Stimulated activated CD4-positive, alpha-beta T cell treated with anti-CD3 and anti-CD28 coated beads, Interleukin-1b, Interleukin-23, amount 100 ng/mL, for 4 hours (primary cell): ENCODE measurements at places on chromosomes 16 and 17.

- DNase-seq: no peak
Observed at GRCh38 chr17:67082107-67082506, 37.8 kb downstream of the CACNG1 start.

- DNase-seq: no peak
Observed at GRCh38 chr17:28892024-28892423, 5.5 kb downstream of the FLOT2 start.

DNA sequence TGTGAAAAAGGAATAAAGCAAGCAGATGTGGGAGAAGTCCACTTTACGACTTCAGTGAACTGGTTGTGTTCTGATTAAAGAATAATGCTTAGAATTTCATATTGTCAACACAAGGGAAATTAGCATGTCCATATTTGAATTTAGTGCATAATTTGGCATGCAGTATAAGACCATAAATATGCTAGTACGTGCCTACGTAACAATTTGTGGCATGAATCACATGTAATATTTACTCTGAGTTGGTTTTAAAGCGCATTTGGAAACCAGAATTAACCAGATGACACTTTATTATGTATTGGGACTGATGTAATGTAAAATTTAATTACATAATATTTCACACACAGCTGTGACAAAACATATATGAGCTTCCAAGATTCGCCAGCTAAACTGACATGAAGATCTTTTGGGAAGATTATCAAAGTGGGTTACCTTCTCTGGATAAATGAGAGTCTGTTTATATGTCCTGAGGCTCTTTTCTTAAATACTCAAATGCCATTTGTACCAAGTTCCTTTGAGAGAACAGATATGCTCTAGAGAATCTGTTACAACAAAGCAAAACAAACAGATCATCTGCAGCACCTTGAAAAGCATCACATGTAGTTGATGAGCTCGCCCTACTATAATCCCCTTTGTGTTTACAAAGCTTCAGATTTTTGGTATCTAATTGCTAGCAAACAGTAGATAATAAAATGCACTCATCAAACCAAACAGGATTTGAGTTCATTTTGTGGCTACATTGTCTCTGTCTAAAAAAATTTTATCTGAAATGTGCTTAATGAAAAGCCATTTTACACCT is 1468.6 kb downstream of the CDH11 start:
- DNase-seq: no peak

- DNase-seq: no peak
Observed at GRCh38 chr16:89720551-89720812, 216 bp downstream of the VPS9D1 start.

DNA sequence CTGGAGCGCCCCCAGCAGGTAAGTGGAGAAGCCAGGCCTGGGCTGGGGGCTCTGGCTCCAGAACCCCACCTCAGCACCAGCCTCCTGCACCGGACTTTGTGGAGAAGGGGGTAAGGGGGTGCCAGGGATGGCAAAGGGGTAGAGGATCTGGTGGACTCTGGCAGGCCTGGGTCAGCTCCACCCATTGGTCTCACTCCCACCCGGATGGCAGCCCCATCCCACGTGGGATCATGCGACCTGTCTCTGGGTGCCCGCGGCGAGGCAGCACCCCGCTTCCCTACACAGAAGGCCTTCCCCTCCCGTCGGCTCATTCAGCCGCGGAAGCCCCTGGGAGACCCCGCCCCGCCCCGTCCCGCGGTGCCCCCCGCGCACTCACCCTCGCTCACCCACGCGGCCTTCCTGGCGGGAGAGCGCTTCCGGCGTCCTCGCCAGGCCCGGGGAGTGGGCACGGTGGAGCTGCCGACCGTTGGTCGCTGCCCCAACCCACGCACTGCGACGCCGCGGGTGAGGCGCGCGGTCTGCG is 498 bp upstream of the PLEKHG4 start:
- DNase-seq: peak; percentile 25

GRCh38 chr17:61260071-61260797 is 139.4 kb upstream of the TBX2 start:
- no peak for DNase-seq

- no peak for DNase-seq
Observed at GRCh38 chr17:7382901-7383300, 2.0 kb downstream of the TNK1 start.

DNA sequence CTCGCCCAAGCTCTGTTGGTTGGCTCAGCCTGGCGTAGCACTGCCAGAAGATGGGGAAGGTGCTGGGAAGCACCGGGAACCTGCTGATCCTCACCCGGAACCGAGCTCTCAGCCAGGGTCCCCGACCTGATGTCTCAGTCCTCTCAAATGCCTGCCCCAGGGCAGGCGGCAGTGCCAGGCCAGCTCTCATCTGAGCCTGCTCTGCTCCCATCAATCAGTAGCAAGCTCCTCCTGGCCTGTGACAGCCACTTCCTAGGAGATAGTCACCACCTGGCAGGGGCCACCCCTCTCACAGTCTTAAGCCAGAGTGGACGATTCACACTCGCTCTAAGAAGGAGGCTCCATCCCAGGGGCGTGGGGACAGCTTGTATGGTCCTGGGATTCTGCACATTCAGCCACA is 62.0 kb downstream of the ENGASE start:
- DNase-seq: no peak

- no peak for DNase-seq
Observed at GRCh38 chr17:9020824-9021157, 519 bp upstream of the NTN1 start.

DNA sequence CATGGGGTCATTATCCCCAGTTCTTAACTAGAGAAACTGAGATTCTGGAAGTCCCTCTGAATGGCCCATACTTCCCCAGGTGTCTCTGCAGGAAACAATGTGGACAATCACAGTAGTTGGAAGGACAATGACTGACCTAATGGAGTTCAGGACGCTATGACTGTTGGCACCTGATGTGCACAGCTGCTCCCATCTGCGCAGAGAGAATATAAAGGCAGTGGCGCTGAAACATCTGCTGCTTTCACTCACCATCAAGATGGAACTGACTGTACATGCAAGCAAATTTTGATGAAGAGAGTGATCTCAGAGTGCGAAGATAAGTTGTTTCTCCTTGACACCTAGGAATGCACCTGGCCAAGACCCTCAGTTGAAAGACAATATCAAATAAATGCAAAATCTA is 395.7 kb upstream of the ASIC2 start:
- DNase-seq: no peak

- no peak for DNase-seq
Observed at GRCh38 chr17:49990331-49990730, 4.7 kb downstream of the DLX3 start.

DNA sequence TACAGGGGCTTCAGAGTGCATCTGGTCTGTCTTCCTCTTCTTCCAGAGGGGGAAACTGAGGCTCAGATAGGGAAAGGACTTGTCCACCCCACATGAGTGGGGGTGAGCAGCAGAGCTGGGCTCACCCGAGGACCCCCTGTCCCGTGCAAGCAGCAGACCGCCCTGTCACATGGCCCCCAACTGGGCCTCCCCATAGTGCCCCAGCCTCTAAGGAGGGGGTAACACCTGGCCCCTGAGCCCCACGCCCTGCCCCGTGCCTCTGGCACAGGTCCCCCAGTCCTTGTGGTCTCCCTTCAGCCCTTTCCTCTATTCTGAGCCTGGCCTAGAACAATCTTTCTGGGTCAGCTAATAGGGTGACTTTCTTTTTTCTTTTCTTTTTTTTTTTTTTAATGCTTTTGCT is 6.5 kb upstream of the NECAB2 start:
- DNase-seq: no peak

GRCh38 chr17:40340880-40341807 is 23.4 kb downstream of the GJD3 start:
- peak; percentile 66 for DNase-seq

GRCh38 chr16:14668556-14669223 is 25.4 kb downstream of the PLA2G10 start:
- no peak for DNase-seq

DNA sequence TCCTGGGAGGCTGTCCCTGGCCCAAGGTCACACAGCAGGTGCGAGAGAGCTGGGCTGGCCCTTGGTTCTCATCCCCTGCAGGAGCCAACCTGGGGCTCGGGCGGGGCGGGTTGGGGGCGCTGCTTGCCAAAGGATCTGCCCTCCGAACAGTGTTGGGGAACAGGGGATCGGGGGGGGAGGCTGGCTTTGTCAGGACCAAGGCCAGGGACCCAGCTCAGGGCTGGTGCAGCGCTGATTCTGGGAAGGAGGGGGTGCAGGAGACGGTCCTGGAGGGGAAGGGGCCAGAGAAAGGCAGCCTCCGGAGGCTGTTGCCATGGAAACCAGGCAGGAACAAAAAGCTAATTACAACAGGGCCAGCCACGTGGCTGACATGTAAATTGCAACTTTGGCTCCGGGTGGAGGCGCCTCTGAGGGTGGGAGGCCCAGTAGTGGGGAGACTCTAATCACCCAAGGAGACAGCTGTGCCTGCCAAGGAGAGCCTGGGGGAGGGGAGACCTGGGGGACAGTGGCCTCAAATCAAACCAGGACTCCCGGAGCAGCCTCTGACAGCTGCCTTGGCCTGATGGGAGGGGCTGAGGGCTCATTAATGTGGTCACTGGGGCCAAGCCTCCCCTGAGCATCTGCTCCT is 1.3 kb downstream of the TUBB3 start:
- no peak for DNase-seq

DNA sequence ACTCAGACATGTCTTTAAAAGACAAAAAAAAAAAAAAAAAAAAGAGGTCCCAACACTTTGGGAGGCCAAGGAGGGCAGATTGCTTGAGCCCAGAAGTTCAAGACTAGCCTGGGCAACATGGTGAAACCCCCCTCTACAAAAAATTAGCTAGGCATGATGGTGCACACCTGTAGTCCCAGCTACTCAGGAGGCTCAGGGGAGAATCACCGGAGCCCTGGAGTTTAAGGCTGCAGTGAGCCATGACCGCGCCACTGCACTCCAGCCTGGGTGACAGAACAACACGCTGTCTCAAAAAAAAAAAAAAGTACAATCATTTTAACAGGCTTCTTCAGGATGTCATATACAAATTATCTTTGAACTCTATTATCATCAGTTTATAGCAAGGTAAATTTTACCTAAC is 22.0 kb downstream of the C16orf87 start:
- DNase-seq: no peak

DNA sequence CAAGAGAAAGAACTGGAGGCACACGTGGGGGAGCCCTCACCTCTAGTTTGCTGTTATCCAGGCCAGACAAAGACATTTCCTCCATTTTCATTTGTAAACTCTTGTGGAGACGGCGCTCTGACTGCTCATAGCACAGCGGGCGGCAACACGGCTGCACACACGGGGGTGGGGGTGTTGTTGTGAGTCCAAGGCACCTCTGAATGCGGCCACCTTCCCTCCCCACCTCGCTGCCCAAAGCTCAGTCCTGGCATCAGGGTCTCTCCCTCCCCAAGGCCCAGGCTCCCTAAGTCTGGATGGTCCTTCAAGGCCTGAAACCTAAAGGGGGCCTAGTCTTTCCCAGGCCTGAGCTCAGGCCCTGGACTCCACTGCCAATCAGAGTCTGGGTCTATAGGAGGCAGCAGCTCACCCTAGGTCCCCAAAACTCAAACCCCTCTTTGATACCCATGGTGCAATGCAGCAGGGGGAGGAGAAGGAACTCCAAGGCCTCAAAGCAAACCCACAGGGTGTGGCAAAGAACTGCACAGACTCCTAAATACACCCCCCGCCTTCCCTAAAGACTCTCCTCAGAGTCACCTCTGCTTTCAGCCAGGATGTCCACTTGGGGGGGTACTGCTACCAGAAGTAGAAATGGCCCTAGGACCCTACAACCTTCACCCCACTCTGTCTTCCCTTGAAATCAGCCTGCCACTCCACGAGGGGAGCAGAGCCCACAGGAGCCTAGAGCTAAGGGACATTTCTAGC is 1.5 kb downstream of the ATXN7L3 start:
- no peak for DNase-seq

DNA sequence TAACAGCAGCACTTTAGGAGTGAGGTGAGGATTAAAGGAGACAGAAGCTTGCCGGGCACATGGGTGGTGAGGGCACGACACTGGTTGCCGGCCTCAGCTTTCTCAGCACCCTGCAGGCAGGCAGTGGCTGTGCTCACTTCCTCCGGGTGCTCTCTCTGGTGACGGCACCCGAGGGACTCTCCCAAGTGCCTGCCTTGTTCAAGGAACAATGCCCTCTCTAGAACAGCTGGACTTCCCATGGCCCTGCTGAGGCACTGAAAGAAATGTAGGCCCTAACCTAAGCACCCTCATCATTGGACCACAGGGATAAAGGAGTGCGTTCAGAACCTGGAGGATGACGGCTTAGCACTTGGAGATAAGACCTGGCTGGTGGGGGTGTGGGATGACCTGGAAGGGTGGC is 72.7 kb downstream of the N4BP1 start:
- no peak for DNase-seq

- no peak for DNase-seq
Observed at GRCh38 chr17:5241861-5242671, 7.4 kb upstream of the SCIMP start.

GRCh38 chr16:70455910-70456309 is 1.5 kb downstream of the FCSK start:
- DNase-seq: no peak

DNA sequence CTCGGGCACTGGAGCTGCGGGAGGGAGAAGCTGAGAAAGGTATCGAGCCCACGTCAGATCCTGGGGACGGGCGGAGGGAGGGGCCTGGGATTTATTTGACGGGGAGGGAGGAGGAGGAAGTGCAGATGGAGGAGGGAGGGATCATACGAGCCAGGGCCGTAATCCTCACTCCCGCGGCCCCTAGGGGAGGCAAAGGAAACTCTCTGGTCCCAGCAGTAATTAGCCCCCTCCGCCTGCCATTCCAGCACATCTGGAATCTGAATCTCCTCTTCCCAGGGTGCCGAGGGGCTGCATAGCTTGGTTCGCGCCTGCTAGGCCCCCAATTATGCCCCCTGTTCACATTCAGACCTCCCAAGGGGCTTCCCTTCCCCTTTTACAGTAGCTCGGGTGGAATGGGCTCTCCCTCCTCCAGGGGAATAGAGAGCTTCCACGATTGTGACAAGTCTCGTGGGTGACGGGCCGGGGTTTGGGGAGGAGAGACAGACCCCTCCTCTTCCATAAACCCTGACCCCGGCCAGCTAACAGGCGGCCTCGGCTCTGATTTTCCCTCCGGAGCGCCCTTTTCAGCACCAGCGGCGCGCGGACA is at the start of gene SEZ6L2:
Gene SEZ6L2, minus strand, starts transcription at position 35 of the 586 bp plus-strand sequence. CDS start 531 bp downstream, outside the sequence.
- no peak for DNase-seq

DNA sequence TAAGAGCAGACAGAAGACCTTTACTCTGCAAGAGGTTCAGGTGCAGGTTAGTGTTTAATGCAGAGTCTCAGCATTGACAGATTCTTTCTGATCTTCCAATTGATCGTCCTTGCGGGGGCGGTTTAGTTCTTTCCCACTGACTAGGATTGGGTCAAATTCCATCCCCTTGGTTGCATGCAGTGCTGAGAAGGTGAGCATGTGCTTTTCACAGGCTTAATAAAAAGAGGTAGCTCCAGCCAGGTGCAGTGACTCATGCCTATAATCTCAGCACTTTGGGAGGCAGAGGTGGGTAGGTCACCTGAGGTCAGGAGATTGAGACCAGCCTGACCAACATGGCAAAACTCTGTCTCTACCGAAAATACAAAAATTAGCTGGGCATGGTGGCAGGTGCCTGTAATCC is 7.5 kb upstream of the ITGAD start:
- no peak for DNase-seq

- DNase-seq: no peak
Observed at GRCh38 chr16:10729104-10730048, 14.3 kb upstream of the NUBP1 start.
